ENCODE measurements at places on chromosomes 5 and 9.
A peak's percentile ranks its signal among the peaks of the same experiment; 100 is the strongest.

DNA sequence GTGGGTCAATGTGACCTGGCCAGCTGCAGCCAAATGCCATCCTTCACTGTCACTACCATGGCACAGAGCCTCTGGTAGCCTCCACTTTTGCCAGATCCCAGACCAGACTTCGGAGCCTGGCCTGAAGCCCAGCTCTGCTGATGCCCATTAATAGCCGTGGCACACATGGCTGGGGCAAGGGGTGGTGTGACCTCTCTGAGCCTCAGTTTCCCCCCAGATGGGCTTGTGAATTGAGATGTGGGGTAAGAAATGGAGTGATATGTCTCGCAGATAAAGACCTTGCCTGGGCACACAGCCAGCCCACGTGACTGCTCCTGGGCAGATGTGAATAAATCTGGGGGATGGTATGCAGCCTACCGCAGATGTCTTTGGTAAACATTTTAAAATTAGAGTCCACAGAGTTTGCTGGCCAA is 13.9 kb downstream of the SUSD3 start:
- DNase-seq: peak; percentile 52

- no peak for DNase-seq
These were observed at the start of gene CANX for GRCh38 chr5:179698935-179699615. Gene CANX, plus strand, starts transcription at chr5:179698967. Its CDS starts 6,715 bp downstream, at chr5:179705682.

- DNase-seq: peak; percentile 17
These were observed 73.5 kb downstream of the PPP2R2B start for GRCh38 chr5:146805081-146805480.

DNA sequence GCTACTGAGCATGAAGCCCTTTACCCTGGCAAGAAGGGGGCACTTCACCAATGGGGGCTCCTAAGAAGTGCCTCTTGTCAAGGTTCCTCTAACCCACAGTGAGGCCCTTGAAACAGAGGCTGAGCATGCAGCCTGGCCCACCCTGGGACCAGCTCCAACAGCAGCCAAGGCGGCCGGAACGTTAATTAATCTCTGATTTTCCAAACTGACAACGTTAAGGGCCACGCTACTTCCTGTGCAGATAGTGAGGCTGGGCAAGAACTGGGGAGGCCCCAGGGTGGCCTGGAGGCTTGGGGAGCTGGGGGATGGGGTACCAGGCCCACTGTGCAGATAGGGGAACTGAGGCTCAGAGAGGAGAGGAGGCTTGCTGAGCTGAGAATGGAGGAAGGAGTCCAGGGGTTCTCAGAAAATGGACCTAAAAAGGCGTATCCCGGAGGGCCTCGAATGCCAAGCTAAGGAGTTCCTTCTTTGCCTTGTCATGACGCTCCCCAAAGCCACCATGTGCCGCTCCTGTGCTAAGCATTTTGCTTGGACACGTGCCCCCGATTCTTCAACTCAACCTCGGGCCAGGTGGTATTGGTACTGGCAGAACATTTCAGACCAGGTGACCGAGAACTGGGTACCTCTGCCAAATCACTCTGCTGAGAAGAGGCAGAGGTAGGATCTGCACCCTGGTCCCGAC is 72.0 kb upstream of the STXBP1 start:
- no peak for DNase-seq

DNA sequence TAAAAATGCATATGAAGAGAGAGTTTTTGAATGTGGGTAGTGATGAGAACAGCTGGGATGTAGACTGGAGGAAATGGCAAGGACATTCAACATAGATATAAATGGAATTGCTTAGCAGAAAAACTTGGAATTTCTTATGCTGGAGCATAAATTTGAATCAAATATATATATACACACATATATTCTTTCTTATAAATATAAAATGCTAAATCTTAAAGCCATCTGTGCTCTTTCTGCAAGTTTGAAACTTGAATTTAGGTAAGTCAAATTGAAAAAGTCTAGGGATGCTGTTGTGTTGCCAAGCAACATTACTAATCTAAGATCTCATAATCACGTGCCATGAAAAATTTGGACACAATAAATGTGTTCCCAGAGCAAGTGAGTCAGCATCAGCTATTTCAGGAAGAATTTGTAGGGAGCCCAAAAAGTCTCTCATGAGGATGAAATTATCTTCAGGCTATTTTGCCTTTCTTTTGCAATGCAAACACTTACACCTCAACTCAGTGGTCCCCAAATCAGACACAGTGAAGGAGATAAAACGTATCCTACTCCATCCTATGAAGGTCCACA is 58.4 kb upstream of the ALDH1A1 start:
- DNase-seq: no peak

- DNase-seq: no peak
These were observed 724.0 kb upstream of the ZNF608 start for GRCh38 chr5:125470280-125470902.

DNA sequence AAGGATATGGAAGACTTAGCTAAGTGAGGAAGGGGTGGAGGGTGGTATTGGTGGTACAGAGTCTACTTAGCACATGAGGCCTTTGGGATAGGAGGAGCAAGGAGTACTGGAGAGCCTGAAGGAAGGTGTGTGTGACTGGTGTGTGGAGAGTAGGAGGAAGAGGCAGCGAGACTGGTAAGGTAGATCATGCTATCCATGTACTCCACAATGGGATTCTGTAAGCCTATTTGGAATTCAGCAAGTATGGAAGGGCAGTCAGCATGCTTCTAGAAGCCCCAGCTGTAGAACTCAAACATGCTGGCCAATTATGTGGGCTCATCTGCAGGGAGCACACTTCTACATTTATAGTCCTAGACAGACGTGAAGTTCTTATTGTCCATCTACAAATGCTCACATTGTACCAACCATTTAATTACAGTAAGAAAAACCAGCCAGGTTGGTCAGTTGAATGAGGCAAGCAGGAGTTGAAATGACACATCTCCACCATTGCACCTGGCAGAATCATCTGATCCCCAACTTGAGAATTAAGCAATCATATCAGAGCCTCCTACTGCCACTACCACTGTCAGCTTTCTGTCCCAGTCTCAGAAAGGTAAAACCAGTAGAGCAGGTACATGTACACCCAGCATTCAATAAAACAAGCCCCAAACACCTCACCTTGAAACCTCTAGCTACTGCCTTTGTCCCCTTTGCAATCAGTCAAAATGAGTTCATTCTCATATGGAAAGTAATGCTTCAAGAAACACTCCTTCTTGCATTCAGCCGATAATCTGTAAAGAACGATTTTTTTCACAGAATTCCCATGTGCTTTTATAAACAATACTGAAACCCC is 60.9 kb upstream of the GLRX start:
- no peak for DNase-seq

GRCh38 chr5:138664276-138664943 is 88.8 kb upstream of the CTNNA1 start:
- no peak for DNase-seq

DNA sequence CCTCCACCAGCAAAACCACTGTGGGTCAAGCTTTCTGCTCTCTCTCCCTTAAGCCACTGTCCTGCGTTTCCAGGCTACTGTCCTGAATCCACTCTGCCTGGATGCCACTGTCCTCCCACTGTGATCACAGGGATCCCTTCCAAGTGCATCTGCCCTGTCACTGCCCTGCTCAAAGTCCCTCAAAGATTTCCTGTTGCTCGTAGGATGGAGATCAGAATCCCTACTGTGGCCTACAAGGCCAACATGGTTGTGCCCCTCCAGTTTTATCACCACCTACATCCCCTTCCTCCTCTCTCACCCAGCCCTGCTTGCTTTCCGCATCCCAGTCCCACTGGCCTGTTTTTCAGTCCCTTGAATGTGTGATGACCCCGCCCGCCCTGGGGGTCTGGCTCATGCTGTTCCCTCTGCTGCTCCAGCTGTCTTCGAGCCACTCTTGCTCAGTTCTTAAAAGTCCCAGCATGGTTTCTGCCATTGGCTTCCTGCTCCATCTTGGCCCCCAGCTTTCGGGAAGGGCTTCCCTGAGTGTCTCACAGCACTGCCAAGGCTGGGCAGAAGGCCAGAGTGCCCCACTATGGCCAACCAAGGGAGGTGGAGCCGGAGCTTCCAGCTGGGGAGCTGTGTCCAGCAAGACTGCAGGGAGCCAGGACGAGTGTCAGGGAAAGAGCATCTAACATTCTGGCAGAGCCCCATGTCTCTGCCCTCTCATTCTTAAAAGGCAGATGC is 12.9 kb upstream of the FRRS1L start:
- no peak for DNase-seq

GRCh38 chr9:68780380-68780712 is 75.3 kb downstream of the PIP5K1B start:
- DNase-seq: no peak

DNA sequence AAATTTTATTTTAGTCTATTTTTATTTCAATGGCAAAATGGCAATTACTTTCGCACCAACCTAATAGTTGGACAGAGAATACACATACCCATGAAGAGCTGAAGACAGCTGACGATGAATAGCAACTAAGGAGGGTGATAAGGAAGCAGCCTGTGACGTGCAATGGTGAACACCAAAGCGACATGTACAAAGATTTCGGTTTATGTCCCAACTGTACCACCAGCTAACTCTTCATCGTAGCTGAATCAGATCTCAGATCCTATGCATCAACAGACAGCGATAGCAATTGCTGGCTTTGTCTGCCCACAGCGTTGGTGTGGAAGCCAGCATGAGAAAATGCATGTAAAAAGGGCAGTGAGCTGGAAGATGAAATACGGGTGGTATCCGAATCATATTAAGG is 130.6 kb upstream of the ANKH start:
- DNase-seq: no peak

- DNase-seq: no peak
These were observed 19.9 kb downstream of the GPX3 start for GRCh38 chr5:151040211-151040747.
